ENCODE measurements at places on chromosomes 13 and 19. TPM values are rescaled to one million over a fixed set of nuclear protein-coding genes. Genes with fewer than 3 reads are reported as not detected.

Gene CDX2
- not detected for polyA plus RNA-seq

GRCh38 chr19:45428384-45429231 lies 4.9 kb upstream of the ERCC1 start:
- peak; percentile 49 for DNase-seq

Gene B3GNT8
- polyA plus RNA-seq, result 4.1 TPM

GRCh38 chr13:85567909-85568308 lies 231.3 kb downstream of the SLITRK6 start:
- DNase-seq, result no peak
